Activated naive CD4-positive, alpha-beta T cell treated with Interleukin-2 at 50 U/mL for 16 hours (primary cell): ENCODE measurements at places on chromosomes 3 and 15.

GRCh38 chr3:88219138-88219792 lies 69.5 kb downstream of the C3orf38 start:
- no peak for DNase-seq

DNA sequence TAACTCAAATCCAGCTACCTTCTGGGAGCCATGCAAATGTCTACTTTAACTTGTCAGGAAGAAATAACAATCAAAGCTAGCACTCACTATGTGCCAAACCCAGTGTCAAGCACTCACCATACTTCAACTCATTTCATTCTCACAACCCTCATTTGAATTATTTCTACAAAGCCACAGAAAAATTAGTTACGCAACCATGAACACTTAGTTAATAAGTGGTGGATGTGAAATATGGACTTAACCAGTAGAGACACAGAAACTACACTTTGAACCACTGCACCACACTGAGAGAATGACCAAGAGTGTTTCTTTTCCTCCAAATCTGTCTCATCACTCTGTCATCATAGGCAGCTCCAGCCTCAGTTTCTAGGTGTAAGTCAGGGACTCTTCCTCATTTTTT lies 91.0 kb upstream of the MBNL1 start:
- no peak for DNase-seq

DNA sequence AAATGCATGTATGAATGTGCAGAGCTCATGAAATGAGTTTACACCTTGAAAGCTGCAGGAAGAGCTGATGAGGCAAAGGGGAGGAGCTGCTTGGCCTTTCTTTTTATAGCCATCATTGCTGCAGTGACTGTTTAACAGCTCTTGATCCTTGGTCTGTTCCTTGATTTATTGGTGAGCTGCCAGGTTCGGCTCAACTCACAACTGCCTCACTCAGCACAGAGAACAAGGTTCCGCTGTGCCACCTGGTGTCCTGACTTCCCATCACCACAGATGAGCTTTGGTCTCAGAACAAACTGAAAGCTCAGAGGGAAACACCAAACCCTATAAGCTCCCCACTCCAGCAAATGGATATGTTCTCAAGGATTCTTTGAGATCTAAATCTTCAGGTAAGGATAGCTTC lies 626.1 kb downstream of the MAGI1 start:
- DNase-seq: no peak

- no peak for DNase-seq
Observed at GRCh38 chr15:70083946-70084345, 13.8 kb downstream of the TLE3 start.

DNA sequence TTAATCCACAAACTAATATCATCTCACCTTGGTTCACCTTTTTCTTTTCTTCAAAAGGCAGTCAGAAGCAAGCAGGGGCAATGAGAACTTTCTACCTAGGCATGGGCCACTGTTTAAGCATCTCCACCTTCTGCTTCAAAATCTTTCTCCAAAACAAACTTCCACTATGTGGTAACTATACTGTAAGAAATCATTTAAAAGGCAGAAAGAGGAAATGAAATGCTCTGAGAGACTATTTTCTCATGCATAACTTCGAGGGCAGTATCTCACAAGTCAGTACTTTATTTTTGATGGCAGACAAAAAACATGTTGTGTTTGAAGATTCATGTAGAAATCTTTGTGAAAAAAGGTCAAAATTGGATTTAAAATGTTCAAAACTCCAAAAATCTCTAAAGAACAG lies 419.7 kb downstream of the ZBTB20 start:
- DNase-seq: no peak

GRCh38 chr15:83694015-83694414 lies 40.1 kb downstream of the ADAMTSL3 start:
- DNase-seq: no peak

DNA sequence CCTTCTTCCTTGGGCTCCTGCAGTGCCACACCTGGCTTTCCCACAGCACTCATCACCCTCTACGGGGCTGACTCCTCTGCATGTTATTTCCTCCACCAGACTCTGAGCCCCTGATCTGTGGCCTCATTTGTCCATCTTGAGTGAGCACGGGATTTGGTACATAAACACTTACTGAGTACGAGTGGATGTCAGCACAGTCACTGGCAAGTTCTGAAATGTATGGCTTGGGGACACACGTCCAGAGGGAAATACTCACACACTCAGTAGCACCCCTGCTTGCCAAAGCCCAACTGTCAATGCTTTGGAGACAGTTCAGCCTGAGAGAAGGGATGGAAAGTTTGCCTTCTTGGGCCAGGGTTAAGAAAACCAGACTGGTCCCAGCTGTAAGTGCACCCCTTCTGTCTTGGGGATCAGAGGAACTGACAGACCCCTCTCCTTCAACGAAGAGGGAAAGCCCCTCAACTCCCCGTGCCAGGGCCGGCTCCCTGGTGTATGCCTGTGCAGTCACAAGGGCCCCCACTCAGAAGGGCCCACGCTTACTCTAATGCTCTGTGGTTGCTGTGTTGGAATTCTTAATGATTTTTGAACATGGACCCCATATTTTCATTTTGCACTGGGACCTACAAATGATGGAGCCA lies 71.9 kb downstream of the UMPS start:
- DNase-seq: no peak

GRCh38 chr15:60928210-60928609 lies 300.9 kb downstream of the RORA start:
- DNase-seq: no peak

GRCh38 chr3:46692566-46692990 lies 901 bp downstream of the ALS2CL start:
- DNase-seq: no peak

DNA sequence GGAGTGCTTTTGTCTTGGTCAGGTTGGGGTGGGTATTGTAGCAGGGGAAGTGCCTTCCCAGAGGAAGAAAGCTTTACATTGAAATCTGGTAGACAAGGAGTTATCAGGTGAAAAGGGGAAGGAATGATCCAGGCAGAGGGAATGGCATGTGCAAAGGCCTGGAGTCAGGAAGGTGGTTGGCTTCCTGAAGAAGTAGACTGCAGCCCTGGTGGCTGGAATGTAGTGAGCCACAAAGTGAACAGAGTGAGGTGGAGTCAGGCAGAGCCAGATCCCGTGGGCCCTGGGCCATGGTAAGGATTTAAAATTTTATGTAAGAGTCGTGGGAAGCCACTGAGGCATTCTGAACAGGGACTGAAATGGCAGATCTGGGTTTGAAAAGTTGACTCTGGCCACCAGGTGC lies 58.3 kb downstream of the RAB11A start:
- no peak for DNase-seq

DNA sequence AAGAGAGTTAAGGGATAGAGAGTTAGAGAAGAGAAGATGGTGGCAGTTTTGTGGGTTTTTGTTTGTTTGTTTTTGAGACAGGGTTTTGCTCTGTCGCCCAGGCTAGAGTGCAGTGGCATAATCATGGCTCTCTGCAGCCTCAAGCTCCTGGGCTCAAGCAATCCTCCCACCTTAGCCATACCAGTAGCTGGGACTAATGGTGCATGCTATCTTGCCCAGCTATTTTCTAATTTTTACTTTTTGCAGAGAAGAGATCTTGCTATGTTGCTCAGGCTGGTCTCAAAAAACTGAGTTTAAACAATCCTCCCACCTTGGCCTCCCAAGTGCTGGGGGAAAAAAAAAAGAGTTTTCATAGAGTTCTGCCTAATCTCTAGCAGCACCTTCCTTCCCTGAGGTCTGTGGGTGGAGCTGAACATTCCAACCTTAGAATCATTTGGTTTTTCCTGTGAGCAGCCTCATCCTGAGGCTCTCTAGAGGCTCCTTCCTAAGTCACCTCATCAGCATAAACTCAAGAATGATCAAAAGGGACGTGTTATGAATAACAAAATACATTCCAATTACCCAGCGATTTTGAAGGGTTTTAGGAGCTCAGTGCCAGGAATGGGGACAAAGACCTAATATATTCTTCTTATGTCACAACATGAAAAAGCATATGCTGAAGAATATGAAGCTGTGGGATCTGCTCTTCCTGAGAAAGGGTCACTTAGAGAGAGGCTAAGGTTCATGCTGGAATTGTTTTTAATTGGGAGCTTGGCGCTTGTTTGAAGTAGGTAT lies 180.6 kb downstream of the LSAMP start:
- no peak for DNase-seq

- no peak for DNase-seq
Observed at GRCh38 chr15:49290191-49290590, 120.1 kb downstream of the GALK2 start.

- peak; percentile 47 for DNase-seq
Observed at GRCh38 chr3:129439226-129439816, 427 bp downstream of the MBD4 start.

DNA sequence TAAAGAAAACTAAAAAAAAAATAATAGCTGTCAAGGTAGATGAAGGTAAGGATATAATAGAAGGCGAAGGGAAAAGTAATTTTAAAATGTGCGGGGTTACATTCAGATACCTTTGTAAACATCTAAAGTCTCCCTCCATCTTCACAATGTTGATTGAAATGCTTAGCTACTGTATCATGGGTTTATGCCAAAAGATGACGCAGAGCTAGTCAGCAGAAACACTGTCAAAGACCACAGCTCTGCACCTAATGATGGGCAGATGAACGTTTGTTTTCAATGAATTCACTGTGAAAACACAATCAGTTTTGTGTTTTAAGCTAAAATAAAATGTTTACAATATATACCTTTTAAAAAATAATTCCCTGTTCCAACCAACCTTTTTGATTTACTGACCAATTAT lies 61.2 kb downstream of the RFTN1 start:
- no peak for DNase-seq

GRCh38 chr15:56028430-56028829 lies 35.0 kb upstream of the NEDD4 start:
- DNase-seq: no peak

DNA sequence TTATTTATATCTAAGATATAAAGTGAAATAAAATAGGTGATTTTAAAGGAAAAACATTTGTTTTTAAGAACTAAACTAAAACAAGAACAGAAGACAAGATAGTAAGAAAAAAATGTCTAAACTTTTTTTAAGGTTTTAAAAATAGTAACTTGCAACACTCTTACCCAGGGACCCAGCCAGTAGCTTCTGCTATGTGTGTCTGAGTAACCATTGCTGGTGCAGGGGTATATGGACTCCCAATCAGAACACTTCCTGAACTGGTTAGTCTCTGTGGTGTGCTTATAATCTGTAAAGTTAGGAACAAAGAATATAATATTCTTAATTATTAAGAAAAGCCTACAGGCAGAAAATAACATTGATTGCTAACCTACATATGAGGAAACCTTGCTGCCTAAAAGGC lies 118.4 kb downstream of the ATP1B3 start:
- no peak for DNase-seq

DNA sequence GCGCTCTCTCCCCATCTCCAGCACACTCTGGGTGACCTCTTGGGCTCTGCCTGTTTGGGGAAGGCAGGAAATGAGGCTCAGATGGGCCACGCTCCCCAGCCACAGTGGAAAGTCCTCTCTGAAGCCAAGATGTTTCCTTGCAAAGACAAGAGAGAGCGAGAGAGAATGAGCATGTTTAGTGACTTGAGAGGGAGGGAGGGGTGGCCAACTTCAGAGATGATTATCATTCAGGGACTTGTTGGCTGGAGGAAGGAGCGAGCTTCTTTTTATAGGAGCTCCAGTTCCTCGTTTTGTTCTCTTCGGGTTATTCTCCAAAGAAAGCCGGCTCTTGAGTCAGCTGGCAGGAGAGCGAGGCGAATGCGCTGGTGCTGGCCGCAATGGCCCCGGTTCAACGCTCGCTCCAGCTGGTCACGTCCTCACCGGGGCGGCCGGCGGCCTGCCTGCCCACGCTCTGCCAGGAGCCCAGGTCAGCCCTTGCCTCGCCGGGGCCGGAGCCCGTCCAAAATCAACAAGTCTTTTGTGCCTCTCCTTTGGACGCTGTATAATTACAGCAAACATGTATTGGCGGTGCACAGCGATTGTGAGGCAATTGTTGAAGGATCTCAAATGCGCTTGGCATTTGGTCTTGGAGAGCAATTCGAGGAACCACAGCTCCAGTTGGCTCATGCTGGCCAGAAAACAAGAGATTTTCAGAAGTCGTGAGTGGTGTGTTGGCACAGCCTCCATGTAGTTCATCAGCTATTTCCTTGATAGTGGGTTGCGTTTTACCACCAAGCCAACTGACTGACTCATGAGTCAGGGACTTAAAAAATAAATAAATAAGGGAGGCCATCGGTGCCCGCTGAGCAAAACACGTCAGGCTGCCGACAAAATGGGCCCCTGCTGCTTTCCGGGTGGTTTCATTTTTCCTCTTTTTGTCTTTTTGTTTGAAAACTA lies 288.6 kb downstream of the UACA start:
- DNase-seq: peak; percentile 32

GRCh38 chr3:179796421-179796820 lies 143.6 kb downstream of the USP13 start:
- DNase-seq: no peak

GRCh38 chr3:31219131-31219843 lies 313.4 kb upstream of the STT3B start:
- no peak for DNase-seq

DNA sequence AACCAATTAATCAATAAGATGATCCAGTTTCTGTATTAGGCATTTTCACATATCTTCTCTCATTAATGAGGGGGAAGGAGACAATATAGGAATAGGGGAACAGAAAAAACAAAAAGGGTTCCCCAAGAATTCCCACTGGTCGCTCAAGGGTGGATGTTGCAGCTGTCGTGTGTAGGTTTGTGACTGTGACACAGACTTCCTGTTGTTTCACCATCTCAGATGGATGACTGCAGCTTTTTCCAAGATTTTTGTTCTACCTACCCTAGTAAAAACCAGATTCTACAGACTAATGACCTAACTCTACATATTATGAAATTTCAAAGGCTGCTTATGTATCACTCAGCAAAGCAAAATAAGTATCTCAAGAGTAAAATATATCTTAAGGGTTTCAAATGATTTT lies 73.7 kb upstream of the MB21D2 start:
- no peak for DNase-seq

GRCh38 chr3:73228437-73228836 lies 167.0 kb downstream of the EBLN2 start:
- no peak for DNase-seq

DNA sequence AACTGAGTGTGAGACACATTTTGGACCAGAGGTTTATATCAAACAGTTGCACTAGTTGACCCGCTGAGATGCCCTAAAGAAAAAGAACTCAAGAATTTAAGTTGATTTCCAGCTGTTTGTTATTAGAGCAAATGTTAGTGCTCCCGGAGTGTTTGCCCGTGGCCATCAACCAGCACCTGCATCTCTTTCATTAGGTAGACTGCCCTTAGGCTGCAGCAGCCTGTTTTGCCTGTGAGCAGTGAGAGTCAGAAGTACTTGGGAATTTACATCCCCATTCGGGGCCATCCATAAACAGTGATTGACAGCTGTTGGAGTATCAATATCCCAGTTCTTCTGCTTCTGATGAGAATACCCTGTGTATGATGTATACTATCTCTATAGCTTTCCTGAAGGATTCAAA lies 492.6 kb downstream of the RBMS3 start:
- DNase-seq: no peak

DNA sequence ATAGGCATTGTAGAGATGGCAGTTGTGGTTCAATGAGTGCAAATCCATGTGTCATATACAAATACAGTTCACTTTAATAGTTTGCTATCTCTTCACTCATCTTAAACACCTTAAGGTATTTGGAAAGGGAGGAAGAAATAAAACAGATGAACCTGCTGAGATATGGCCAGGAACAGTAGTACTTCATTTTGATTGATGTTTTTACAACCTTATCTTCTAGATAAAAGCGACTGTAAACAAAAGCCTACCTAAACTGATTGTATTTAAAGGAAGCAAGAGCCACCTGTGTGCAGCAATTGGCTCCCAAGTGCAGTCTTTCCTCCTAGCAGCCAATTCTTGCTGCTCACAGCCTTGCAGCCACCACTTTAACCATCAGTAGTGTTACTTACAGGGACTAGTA lies 217.7 kb downstream of the CDIN1 start:
- DNase-seq: no peak

- no peak for DNase-seq
Observed at GRCh38 chr3:13718436-13718835, 161.4 kb downstream of the WNT7A start.
